ENCODE measurements at places on chromosomes 1 and 21.

GRCh38 chr1:55423376-55423775, 208.2 kb upstream of the USP24 start:
- DNase-seq = no peak

- no peak for DNase-seq
These were observed 33.3 kb downstream of the ALG14 start for GRCh38 chr1:95039360-95040031.

DNA sequence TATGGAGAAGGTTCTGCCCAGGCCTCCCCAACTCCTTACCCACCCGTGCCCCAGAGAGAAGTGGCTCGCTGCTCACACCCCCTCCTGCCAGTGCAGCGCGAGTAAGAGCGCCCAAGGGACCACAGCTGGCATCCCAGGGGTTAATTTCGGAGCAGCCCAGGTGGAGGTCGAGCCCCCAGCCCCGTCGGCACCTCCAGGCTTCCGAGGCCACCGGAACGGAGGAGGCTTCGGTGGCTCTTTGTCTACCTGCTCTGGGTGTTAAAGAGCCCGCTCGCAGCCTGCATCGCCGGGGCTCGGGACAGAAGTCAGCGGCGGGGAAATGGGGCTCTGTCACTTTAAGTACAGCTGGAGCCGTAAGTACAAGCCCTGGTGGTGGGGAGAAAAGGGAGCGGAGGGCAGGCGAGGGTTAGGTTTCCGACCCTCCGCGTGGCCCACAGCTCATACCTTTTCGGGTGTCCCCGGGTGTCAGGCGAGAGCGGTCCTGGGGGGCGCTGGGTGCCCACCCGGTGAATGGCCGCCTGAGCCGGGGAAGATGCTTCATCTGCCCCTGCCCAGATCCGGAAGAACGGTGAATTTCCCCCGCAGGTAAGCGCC, 89.4 kb upstream of the IPO9 start:
- DNase-seq = peak; percentile 30

GRCh38 chr1:167564612-167565270, 11.2 kb upstream of the CREG1 start:
- no peak for DNase-seq

DNA sequence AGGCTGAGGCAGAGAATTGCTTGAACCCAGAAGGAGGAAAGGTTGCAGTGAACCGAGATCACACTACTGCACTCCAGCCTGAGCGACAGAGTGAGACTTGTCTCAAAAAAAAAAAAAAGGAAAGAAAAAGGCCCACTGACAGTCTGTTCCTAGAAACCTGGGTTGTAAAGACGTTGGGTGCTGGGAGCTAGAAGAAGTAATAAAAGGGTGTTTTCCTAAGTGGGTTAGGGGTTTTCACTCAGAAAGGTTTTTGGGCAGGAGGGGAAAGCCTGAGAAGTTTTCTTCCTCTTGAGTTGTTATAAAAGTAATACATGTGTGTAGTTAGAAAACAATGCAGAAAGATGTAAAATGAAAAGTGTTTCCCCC, 25.4 kb downstream of the CELA3A start:
- DNase-seq = no peak

Measured in NCI-H748 treated with DMSO at 0.1 percent for 48 hours (cell line).